ENCODE measurements at places on chromosomes 11 and 22. TPM values are rescaled to one million over a fixed set of nuclear protein-coding genes. Genes with fewer than 3 reads are reported as not detected.

GRCh38 chr11:124841201-124841600, 24.0 kb upstream of the ROBO3 start:
- no peaks in the 10 kb centered on the region for H3K36me3 ChIP-seq
- DNase-seq, result no peak
- H3K27ac ChIP-seq, result no peak overlapping the region
- H3K4me1 ChIP-seq, result peaks cover 9% of the 10 kb centered on the region
- H3K27me3 ChIP-seq, result peaks cover 74% of the 10 kb centered on the region

GRCh38 chr22:44254811-44255210, 57.9 kb downstream of the SHISAL1 start:
- H3K27ac ChIP-seq, result no peak overlapping the region
- peaks cover 2% of the 10 kb centered on the region for H3K36me3 ChIP-seq
- H3K4me3 ChIP-seq, result no peak overlapping the region
- DNase-seq, result no peak
- no peaks in the 10 kb centered on the region for H3K4me1 ChIP-seq

The KIRREL3 gene
- not detected for total RNA-seq

DNA sequence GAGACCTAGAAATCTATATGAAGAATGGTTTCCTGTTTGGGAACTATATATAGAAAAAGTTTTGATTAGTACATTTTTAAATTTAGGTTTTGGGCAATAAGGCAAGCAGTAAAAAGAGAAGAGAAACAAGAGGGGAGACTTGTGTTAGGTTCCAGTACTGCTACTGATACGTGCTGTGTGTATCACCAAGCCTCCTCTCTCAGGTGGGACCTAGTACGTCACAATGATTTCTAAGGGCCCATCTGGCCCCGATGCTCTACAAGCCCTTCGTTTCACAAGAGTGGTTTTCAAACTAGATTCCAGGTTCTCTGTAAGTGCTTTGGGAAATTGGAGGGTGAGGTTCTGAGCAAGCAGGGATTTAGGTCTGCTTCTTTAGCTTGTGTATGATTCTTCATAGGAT, 39.2 kb downstream of the USP35 start:
- DNase-seq, result no peak
- no peak overlapping the region for H3K27ac ChIP-seq
- H3K27me3 ChIP-seq, result no peaks in the 10 kb centered on the region
- no peaks in the 10 kb centered on the region for H3K36me3 ChIP-seq
- no peak overlapping the region for H3K4me3 ChIP-seq
- no peaks in the 10 kb centered on the region for H3K4me1 ChIP-seq

GRCh38 chr11:30635401-30635989, 49.3 kb upstream of the MPPED2 start:
- no peaks in the 10 kb centered on the region for H3K36me3 ChIP-seq
- H3K27ac ChIP-seq, result no peak overlapping the region
- DNase-seq, result no peak
- peaks cover 9% of the 10 kb centered on the region for H3K27me3 ChIP-seq
- H3K4me1 ChIP-seq, result no peaks in the 10 kb centered on the region

- peak overlapping the region; percentile 98 for H3K4me3 ChIP-seq
- no peaks in the 10 kb centered on the region for H3K27me3 ChIP-seq
- H3K4me1 ChIP-seq, result peaks cover 27% of the 10 kb centered on the region
- H3K27ac ChIP-seq, result peak overlapping the region; percentile 88
- peak; percentile 59 for DNase-seq
- peaks cover 9% of the 10 kb centered on the region for H3K36me3 ChIP-seq
These were observed 699 bp upstream of the SDF2L1 start for GRCh38 chr22:21641417-21641788.

DNA sequence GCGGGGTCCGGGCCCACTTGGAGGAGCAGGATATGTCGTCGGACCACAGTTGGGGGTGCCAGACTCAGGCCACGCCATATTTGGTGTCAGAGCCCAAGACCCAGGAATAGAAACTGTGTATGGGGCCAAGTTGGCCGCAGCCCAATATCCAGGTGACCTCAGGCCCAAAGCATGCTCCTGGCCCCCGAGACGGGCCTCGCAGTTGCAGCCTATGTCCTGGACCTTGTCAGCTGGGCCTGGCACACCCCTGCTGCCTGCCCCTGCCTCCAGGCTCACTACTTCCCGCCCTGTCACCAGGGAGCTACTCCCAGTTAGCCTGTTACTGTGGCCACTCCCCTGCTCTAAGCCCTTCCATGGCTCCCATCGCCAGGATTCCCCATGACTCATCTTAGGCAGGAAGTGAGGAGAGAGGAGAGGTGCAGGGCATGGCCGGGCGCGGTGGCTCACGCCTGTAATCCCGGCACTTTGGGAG, 23.1 kb downstream of the A4GALT start:
- H3K27me3 ChIP-seq, result no peaks in the 10 kb centered on the region
- H3K27ac ChIP-seq, result no peak overlapping the region
- H3K36me3 ChIP-seq, result no peaks in the 10 kb centered on the region
- no peaks in the 10 kb centered on the region for H3K4me1 ChIP-seq

- H3K4me3 ChIP-seq, result no peak overlapping the region
- no peak overlapping the region for H3K27ac ChIP-seq
- H3K36me3 ChIP-seq, result no peaks in the 10 kb centered on the region
- H3K27me3 ChIP-seq, result peaks cover 11% of the 10 kb centered on the region
- no peaks in the 10 kb centered on the region for H3K4me1 ChIP-seq
These were observed 94.1 kb downstream of the DBX1 start for GRCh38 chr11:20066013-20066782.

The CARD16 gene
- total RNA-seq, result 17.1 TPM

DNA sequence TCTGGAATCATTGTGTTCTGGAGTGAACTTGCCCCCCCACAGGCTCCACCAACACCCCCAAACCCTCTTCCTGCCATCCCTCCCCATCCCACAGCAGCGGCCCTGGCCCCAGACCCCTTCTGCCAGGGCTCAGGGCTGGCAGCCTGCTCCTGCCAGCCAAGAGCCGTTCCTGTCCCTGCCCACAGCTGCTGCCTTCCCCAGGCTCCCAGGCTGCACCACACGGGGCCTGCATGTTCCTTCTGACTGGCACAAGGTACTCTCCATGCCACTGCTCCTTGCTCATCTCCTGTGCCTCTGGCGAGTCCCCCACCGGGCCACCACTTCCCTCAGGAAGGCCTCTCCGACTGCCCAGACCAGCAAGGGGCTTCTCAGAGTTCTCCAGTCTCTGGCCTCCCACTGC, 4.9 kb downstream of the GP1BB start:
- peaks cover 17% of the 10 kb centered on the region for H3K27me3 ChIP-seq
- DNase-seq, result no peak
- no peak overlapping the region for H3K27ac ChIP-seq
- no peak overlapping the region for H3K4me3 ChIP-seq
- H3K36me3 ChIP-seq, result no peaks in the 10 kb centered on the region
- H3K4me1 ChIP-seq, result peaks cover 5% of the 10 kb centered on the region

GRCh38 chr11:77436506-77436905, 37.4 kb downstream of the PAK1 start:
- DNase-seq, result no peak
- no peak overlapping the region for H3K27ac ChIP-seq
- H3K36me3 ChIP-seq, result no peaks in the 10 kb centered on the region
- H3K27me3 ChIP-seq, result peaks cover 8% of the 10 kb centered on the region

- peaks cover 17% of the 10 kb centered on the region for H3K4me1 ChIP-seq
- H3K27ac ChIP-seq, result no peak overlapping the region
- no peak overlapping the region for H3K4me3 ChIP-seq
- no peak for DNase-seq
- peaks cover 47% of the 10 kb centered on the region for H3K27me3 ChIP-seq
- H3K36me3 ChIP-seq, result no peaks in the 10 kb centered on the region
These were observed 2.2 kb downstream of the CECR2 start for GRCh38 chr22:17371448-17371847.

DNA sequence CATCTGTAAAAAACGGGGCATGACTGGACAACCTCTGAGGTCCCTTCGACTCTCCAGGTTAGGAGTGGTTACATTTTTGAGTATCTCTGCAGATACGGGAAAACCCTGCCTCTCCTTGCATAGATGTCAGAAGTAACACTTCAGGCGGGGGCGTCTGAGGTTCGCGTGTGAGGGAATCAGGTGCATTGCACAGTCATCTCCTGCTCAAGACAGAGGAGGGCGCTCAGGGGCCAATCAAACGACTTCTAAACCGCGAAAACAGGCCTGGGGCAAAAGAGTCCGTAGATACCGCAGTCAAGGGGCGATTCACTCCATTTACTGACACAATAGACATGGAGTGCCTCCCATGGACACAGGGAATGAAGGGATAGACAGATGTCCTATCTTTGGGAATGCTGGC, 31.7 kb downstream of the KIRREL3 start:
- peaks cover 56% of the 10 kb centered on the region for H3K27me3 ChIP-seq
- DNase-seq, result no peak
- H3K27ac ChIP-seq, result no peak overlapping the region
- H3K4me3 ChIP-seq, result no peak overlapping the region
- H3K36me3 ChIP-seq, result no peaks in the 10 kb centered on the region
- no peaks in the 10 kb centered on the region for H3K4me1 ChIP-seq

- no peaks in the 10 kb centered on the region for H3K36me3 ChIP-seq
- no peak for DNase-seq
- no peak overlapping the region for H3K4me3 ChIP-seq
These were observed 6.9 kb upstream of the CYP2R1 start for GRCh38 chr11:14898906-14899305.
